Right kidney (tissue), 9 donors: ENCODE measurements at places on chromosomes 6 and 20.
A peak's percentile ranks its signal among the peaks of the same experiment; 100 is the strongest.

- no peak for DNase-seq
These were observed 22.8 kb downstream of the OR2J3 start for GRCh38 chr6:29130644-29131043.

DNA sequence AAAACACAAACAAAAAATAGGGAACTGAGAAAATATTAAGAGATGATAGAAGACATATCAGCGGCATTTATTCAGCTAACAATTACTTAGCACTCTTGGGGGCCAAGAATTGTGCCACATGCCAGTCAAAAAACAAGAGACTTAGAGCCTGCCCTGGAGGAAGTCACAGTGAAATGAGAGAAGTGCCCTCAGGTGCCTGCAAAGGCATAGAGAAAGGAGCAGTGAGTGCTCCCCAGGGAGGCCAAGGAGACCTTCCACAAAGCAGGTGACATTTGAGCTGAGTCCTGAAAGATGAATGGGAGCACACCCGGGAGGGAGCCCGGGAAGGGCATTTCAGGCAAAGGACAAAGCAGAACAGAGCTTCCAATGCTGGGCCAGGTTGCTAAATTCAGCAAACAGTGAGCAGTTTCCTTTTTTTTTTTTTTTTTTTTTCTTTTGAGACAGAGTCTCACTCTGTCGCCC is 184.7 kb upstream of the JARID2 start:
- DNase-seq, result no peak

GRCh38 chr20:15882553-15882952 is 690.7 kb downstream of the KIF16B start:
- no peak for DNase-seq

DNA sequence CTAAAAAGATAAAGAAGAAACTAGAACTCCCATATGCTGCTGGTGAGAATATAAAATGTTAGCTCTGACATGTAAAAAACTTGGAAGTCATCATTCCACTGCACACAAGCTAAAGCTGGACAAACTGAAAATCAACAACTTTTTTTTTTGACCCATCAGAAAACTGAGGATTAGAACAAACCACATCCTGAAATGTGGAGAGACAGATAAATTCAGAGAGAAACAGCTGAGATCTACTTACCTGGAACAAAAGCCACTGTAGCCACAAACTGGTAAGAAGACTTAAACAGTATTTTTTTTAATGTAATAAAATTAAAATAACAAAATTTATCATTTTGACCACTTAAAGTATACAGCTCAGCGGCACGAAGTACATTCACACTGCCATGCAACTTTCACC is 408.5 kb upstream of the RGS17 start:
- DNase-seq, result no peak

DNA sequence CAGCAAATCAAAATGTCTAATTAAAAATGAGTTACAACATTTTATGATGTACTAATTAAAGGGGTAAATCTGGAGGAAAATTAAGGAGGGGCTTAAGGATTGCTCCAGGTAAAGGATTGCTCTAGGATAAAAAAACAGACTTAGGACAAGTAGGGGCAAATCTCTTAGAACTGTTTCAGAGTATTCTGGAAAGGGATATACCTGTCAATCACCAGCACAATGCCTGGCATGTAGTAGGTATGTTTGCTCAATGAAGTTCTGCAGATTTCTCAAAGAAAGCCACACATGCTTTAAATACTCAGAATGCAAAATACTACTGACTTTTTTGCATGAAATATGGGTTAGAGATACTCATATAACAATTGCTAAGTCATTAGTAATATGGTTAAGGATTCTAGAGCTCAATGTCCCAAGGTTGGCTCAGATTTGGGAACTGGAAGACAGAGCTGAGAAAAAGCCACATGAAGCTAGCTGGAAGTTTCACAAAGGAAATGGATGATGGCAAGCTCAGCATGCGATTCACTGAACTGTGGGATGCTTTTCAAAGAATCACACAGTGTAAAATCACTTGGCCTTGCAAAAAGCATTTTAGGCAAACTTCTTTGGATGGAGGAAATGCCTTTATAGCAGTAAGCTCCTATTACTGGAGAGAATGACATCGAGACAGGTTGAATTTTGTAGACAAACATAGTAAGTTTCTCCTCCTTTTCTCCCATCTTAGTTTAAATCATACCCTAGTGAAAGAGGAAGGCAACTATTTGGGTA is 72.8 kb downstream of the MAP3K5 start:
- DNase-seq, result no peak

DNA sequence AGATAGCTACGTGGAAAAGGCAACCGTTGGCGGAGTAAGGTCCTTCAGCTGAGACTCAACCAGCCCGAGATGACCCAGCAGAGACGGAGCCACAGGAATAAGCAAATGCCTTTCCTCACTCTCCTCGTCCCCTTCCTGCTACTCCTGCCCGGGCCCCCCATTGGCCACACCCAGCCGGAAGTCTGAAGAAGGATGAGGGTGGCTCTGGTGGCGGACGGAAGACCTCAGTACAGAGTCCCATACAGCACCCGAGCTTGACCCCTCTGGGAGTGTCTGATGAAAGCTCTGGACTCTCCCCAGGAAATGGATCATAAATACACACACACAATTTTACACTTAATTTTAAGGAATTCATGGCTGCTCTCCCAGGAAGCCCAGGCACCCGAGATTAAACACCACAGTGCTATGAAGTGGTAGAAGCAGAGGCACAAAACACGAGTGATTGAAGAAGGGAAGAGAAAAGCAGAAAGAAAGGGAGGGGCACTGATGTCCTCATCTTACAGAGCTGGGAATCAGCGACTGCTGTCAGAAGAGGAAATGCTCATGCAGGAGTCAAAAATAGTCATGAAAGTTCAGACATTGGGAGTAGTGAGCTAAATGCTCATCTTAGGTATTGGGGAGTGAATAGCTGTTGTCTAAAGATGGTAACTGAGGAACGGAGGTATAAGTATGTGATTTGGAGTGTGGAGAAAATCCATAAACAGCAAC is 125.6 kb downstream of the BANF2 start:
- DNase-seq, result peak; percentile 46

- DNase-seq, result no peak
These were observed 49.0 kb upstream of the ANKEF1 start for GRCh38 chr20:9985773-9986172.

- peak; percentile 40 for DNase-seq
These were observed 684 bp downstream of the ZNFX1 start for GRCh38 chr20:49276961-49277785.

GRCh38 chr6:159879856-159880255 is 10.9 kb upstream of the MAS1 start:
- no peak for DNase-seq

GRCh38 chr6:25844518-25844917 is 12.7 kb upstream of the SLC17A1 start:
- no peak for DNase-seq

- DNase-seq, result no peak
These were observed 115.6 kb upstream of the ADTRP start for GRCh38 chr6:11894212-11894611.

GRCh38 chr6:117268924-117269323 is 3.6 kb downstream of the VGLL2 start:
- peak; percentile 17 for DNase-seq

- DNase-seq, result no peak
These were observed 84.6 kb upstream of the JAG1 start for GRCh38 chr20:10758446-10758845.

GRCh38 chr20:62742550-62742949 is 33.9 kb downstream of the NTSR1 start:
- DNase-seq, result no peak

DNA sequence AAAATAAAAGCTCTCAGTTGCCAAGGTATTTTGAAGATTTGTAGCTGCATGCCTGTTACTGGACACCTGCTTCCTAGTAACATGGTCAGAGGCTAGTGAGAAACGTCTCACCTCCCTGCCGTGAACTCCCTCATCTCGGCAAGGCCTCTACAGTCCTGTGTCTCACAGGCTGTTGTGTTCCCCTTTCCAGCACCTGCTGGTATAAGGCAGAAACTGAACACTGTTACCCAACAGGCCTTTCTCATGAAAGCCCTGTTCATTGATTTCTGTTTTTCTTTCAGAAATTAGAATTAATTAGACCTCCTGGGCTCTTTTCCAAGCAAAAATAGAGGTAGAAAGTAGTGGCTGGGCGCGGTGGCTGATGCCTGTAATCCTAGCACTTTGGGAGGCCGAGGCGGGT is 17.6 kb upstream of the SRSF3 start:
- DNase-seq, result no peak

DNA sequence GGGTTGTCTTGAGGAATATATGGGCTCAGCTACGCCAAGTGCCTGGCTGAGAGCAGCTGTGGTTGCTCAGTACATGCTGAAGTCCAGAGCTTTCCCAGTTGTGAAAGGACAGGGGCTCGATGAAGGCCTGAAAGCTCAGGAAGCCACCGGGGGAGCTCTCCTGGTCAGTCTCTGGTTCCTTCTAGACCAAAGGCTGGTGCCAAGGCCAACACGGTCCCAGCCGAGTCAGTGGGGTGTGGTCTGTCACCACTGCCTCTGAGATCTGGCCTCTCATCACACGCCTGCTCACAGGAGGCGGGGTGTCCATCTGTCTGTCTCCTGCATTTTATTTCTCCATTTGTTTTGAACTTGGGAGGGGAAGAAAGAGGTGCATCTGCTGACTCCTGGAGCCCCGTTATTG is 4.9 kb upstream of the FAM83C start:
- DNase-seq, result no peak

GRCh38 chr6:87182940-87183339 is 27.6 kb downstream of the ZNF292 start:
- no peak for DNase-seq

- no peak for DNase-seq
These were observed 24.1 kb downstream of the NPEPL1 start for GRCh38 chr20:58716476-58717277.

GRCh38 chr6:21596145-21596948 is 2.8 kb downstream of the SOX4 start:
- DNase-seq, result peak; percentile 87

- no peak for DNase-seq
These were observed 151.2 kb upstream of the DST start for GRCh38 chr6:56793938-56794337.

- DNase-seq, result no peak
These were observed 277.6 kb upstream of the PRDM1 start for GRCh38 chr6:105808571-105808970.

DNA sequence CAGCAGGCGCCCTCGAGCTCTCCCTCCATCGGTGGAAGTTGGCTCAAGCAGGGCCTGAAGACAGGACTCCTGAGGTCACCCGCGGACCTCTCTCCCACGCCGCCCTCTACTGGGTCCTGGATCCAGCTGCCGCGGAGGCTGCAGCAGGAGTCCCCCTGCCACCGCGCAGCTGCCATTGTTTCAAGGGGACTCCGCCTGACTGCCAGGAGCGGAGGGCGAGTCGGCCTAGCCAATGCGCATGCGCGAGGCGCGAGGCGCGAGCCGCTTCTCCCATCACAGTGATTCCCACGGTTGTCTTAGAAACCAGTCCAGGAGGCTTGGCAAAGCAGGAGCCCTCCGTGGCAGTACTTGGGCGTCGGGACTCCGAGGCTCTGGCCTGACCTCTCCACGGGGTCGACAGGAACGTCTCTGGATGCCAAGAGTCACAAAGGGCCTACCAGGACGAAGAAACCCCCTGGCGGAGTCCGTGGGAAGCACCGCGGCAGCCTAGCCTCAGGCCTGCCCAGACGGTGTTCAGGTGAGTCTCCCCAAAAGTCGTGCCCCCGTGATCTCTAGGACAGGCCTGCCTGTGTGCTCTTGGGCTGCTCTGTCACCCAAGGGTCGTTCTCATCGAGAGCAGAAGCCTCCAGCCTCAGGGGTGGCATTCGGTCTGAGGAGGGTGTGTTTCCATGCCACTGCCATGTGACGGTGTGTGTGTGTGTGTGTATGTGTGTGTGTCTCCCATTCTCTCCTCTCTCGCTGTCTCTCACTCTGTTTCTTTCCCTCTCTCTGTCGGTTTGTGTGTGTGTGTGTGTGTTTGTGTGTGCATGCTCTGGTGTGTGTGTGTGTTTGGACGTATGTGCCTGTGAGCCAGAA is 290.6 kb upstream of the ZNF337 start:
- DNase-seq, result peak; percentile 82

- DNase-seq, result peak; percentile 35
These were observed 3.9 kb downstream of the HEY2 start for GRCh38 chr6:125753218-125753936.

- DNase-seq, result no peak
These were observed 231.2 kb upstream of the FOXQ1 start for GRCh38 chr6:1080453-1081337.
